Omental fat pad (tissue), 4 donors: ENCODE measurements at places on chromosomes 3 and 15.

- DNase-seq = no peak
Observed at GRCh38 chr3:155465664-155466063, 172.2 kb upstream of the STRIT1 start.

DNA sequence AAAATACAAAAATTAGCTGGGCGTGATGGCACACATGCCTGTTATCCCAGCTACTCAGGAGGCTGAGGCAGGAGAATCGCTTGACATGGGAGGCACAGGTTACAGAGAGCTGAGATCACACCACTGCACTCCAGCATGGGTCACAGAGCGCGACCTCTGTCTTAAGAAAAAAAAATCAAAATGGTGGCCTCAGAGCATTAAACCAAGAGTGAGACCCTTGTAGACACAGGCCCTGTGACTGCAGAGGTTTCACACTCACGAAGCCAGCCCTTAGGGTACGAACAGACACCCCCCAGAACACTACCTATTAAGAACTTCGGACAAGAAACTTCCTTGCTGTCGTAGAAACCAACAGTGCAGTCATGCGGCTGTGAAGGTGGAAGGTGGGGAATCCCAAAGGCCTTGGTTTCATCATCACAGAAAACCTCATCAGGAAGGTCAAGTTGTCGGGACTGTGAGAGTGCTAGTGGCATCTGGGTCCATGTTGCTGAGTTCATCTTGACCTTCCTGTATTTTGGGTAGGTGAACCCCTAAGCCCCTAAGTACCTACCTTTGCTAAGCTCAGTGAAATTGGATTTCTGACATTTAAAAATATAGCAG, 4.8 kb upstream of the PDE8A start:
- DNase-seq = no peak

GRCh38 chr3:55531321-55531720, 44.2 kb upstream of the WNT5A start:
- no peak for DNase-seq

- no peak for DNase-seq
Observed at GRCh38 chr3:186682812-186683211, 17.0 kb downstream of the HRG start.

DNA sequence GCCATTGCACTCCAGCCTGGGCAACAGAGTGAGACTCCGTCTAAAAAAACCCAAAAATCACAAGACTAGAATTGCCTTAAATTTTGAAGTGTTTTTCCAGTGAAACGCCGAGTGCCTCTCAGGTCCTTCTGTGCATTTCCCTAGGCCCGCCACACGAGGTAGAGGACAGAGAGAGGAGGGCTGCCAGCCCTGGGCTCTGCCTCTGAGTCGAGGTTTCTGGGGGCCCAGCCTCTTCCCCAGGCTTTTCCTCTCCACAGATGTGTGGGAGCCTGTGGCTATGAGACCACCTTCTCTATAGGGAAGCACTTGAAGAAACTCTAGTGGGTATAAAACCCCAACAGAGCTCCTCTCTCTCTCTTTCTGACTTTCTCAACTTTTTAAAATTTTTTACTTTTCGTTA, 10.9 kb upstream of the EHD4 start:
- no peak for DNase-seq

- DNase-seq = no peak
Observed at GRCh38 chr15:64521201-64521600, 60.8 kb downstream of the ZNF609 start.

GRCh38 chr3:58691997-58692396, 25.4 kb upstream of the FAM3D start:
- DNase-seq = no peak

- no peak for DNase-seq
Observed at GRCh38 chr15:83565138-83565537, 88.8 kb upstream of the ADAMTSL3 start.

- DNase-seq = no peak
Observed at GRCh38 chr3:139774560-139775302, 97.0 kb upstream of the NMNAT3 start.

DNA sequence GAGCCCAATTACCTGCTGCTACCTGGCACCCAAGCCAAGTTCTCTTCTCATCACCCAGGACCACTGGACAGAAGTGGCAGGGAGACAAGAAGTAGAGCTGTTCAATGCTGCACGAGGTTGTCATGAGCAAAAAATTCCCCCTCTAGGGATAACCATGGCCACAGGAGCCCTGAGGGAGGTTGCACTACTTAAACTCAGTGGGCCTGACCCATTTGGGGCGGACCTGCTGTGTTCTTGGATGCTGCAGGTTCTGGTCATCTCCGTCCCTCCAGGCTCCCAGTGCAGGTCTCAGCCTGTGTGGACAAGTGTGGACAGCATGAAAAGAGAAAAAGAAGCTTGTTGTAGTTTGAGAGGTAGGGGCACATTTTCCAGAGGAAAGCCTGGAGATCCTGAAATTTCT, 26.1 kb upstream of the MANF start:
- no peak for DNase-seq

DNA sequence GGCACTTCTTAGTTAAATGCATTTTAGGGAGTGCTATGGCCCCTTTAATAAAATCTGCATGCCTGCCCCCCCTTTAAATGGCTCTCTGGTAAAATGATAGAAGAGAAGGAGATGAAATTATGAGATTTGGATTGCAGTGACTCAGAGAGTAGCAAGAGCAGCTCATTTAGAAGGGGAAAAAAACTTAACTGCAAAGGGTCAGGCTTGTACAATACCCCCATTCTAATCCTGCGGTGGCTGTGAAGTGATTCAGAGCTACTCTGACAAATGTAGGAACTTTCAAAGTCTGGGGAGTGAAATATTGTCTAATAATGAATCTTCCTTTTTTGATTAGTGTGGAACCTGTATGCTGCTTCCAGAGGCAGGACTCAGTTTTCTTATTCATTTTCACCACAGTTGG, 44.1 kb upstream of the TBC1D23 start:
- no peak for DNase-seq

DNA sequence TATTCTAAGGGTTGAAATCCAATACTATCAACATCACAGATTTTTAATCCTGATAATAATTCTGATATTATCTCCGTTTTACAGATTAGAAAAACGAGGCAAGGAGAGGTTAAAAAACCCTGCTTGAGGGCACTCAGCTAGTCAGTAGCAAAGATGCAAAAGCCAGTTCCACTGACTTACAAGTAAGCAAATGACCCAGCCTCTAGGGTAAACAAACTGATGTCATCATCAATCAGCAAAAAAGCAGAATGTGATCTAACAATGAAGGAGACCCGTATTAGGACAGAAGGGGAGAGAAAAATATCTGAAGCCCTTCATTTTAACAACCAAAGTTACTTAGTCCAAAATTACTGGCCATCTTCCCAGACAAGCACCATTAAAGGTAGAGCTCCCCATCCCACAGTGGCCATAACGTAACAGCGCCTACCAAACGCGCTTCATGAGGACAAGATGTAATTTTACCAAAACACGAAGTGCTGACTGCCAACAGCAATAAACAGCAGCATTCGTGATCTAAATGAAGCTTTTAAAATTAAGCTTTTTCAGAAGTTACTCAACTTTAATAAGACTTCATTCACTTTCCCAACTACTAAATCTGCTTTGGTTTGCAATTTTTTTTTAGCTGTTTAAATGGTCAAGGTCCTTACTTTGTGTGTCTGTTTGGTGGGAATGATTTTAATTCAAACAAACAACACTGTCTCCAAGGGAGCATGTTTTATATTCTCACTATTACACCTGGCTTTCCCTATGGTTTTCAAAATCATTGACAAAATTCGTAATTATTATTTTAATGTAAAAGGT, 176.6 kb downstream of the OSBPL10 start:
- no peak for DNase-seq

GRCh38 chr15:41971089-41971894, 1.1 kb downstream of the EHD4 start:
- no peak for DNase-seq

- DNase-seq = no peak
Observed at GRCh38 chr15:62060896-62061280, 641 bp upstream of the VPS13C start.

- DNase-seq = no peak
Observed at GRCh38 chr3:98644168-98644567, 50.8 kb upstream of the CPOX start.

GRCh38 chr3:12187448-12188327, 29.0 kb upstream of the TIMP4 start:
- DNase-seq = no peak

- DNase-seq = no peak
Observed at GRCh38 chr3:48708481-48708889, 8.5 kb downstream of the IP6K2 start.

- DNase-seq = no peak
Observed at GRCh38 chr3:129238945-129239705, 10.3 kb upstream of the COPG1 start.
